ENCODE measurements at places on chromosomes 6 and 20. TPM values are rescaled to one million over a fixed set of nuclear protein-coding genes. Genes with fewer than 3 reads are reported as not detected.

Gene CST7
- total RNA-seq = not detected

Gene VSX1
- total RNA-seq = not detected

Gene PXMP4
- 9.1 TPM for total RNA-seq

Gene LRRC73
- total RNA-seq = 0.50 TPM

Gene GSTA2
- not detected for total RNA-seq

Gene ARMH2
- not detected for total RNA-seq

Gene TULP4
- total RNA-seq = 103 TPM

Gene MOG
- not detected for total RNA-seq

Gene SMPDL3A
- 18.0 TPM for total RNA-seq

Gene FAM83C
- not detected for total RNA-seq

Gene SOX12
- total RNA-seq = 9.5 TPM

Gene ADGB
- not detected for total RNA-seq
